ENCODE measurements at places on chromosomes 3 and 15.

DNA sequence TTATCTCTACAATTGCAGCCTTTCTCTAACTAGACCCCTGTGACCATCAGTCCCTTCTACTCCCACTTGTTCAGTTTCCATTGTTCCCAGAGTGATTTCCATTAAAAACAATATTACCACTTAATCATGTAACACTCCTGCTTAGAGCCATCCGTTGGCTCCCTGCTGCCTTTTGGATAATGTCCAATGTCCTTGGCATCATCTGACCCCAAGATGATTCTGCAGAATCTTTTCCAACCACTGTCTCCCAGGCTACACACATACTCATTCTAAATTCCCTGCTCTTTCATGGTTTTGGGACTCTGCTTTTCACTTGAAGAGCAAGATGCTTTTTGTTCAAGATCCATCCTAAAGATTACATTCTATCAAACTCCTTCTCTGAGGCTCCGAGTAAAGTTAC, 7.1 kb downstream of the KCNH8 start:
- no peaks in the 10 kb centered on the region for H3K36me3 ChIP-seq
- DNase-seq: peak; percentile 26
- H3K4me1 ChIP-seq: no peaks in the 10 kb centered on the region
- H3K27ac ChIP-seq: no peak overlapping the region
- no peak overlapping the region for H3K4me3 ChIP-seq

- no peak overlapping the region for H3K4me3 ChIP-seq
- H3K27me3 ChIP-seq: no peaks in the 10 kb centered on the region
- DNase-seq: no peak
- no peaks in the 10 kb centered on the region for H3K36me3 ChIP-seq
- peaks cover 11% of the 10 kb centered on the region for H3K4me1 ChIP-seq
- no peak overlapping the region for H3K27ac ChIP-seq
Observed at GRCh38 chr3:127077068-127077467, 94.2 kb downstream of the PLXNA1 start.

DNA sequence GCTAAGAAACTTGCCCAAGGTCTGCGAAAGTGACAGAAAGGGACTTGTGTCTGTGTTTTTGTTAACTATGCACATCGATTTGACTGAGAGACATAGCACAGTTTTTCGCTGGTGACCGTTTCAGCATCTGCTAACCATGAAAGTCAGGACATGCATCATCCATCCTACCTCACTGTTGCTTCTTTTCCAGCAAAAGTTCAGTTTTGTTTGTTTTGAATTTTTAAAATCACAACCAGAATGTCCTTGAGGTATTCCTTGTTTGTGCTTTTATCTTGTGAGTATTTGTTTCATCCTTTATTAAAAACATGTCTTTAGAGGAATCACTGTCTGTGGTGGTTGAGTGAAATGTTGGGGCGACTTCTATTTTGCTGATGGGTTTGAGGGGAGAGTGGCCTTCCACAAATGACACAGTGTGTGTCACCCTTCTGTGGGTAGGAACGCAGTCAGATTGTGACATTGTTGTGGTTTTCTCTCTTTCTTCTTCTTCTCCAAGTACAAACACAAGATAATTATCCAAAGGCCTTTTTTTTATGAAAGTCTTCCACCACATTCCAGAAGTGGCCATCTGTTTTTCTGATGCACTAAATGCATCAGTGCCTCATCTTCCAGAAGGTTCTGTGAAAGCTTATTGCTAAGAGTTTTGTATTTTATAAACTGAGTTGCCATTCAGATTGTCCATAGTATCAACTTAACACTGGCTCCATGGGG, 214.4 kb upstream of the NR2E3 start:
- no peak for DNase-seq
- H3K27me3 ChIP-seq: no peaks in the 10 kb centered on the region
- H3K4me3 ChIP-seq: no peak overlapping the region
- H3K4me1 ChIP-seq: peaks cover 20% of the 10 kb centered on the region
- H3K36me3 ChIP-seq: no peaks in the 10 kb centered on the region

DNA sequence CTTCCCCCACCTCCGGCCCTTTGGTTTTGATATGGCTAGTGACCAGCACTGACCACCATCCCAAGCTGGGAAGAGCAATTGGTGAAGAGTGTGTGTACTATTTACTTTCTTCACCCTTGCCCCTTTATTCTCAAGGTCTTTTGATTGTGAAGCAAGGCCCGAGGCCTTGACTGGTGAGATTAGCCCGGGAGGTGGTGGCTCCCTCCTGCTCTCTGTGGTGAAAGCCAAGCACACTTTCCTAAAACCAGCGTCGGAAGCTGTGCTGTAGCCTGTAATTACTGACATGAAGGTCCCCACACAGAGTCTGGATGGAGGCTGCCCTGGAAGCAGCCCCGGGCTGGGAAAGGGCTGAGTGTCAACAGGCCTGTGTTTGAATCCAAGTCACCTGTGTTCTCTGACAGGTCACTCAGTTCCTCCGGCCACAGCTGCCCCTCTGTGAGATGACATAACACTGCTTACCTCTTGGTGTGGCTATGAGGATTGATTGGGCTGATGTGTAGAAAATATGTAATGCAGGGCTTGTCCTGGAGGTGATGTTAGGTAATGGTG, 60.5 kb upstream of the PRR23C start:
- no peak for DNase-seq
- H3K27me3 ChIP-seq: no peaks in the 10 kb centered on the region
- H3K4me1 ChIP-seq: no peaks in the 10 kb centered on the region
- no peaks in the 10 kb centered on the region for H3K36me3 ChIP-seq
- no peak overlapping the region for H3K27ac ChIP-seq
- H3K4me3 ChIP-seq: no peak overlapping the region

DNA sequence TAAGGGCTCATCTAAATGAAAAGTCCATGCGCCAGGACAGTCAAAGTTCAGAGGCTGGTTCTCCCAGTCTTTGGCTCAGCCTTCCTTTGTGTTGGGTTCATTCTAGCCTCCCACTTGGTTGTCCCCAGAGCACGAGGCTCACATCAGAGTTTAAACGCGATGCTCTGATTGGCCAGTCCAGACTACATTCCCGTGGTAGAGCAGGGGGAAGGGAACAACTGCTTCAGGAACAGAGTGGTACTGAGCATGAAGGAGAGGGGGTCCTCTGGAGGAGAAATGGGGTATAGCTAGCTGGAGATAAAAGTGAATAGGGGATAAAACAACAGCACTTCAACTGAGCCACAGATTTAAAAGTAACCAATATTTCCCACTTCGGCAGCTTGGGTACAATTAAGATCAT, 32.2 kb downstream of the ANAPC13 start:
- no peak overlapping the region for H3K4me3 ChIP-seq
- no peaks in the 10 kb centered on the region for H3K36me3 ChIP-seq
- no peaks in the 10 kb centered on the region for H3K4me1 ChIP-seq
- no peaks in the 10 kb centered on the region for H3K27me3 ChIP-seq

DNA sequence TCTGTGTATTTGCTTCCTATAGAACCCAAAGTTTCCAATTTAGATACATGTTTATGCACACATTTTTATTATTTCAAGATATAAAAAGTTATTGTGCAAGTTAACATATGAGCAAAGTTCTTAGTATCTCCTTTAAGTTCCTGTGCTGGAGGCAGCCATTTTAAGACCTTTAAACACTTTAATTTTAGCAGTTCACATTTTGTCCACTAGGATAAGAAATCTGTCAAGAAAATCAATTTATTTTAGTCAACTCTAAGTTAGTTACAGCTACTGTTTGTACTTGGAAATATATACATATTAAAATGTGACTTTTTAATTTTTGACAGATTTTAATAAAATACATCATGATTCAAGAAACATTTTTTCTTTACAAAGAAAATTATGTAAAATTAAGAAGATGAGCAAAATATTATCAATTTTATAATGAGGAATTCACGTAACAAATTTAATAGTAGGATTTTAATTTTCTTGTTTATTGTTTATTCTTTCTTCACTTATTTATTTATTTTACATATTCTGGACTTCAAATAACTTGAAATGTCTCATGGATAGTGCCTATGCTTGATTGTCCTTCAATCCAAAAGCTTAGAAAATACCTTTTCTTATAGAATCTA, 402.6 kb upstream of the GBE1 start:
- no peak for DNase-seq
- H3K4me3 ChIP-seq: no peak overlapping the region
- no peak overlapping the region for H3K27ac ChIP-seq
- no peaks in the 10 kb centered on the region for H3K36me3 ChIP-seq
- no peaks in the 10 kb centered on the region for H3K27me3 ChIP-seq

GRCh38 chr15:68641376-68641775, 62.6 kb downstream of the CORO2B start:
- no peaks in the 10 kb centered on the region for H3K27me3 ChIP-seq
- no peak for DNase-seq
- H3K4me1 ChIP-seq: peaks cover 38% of the 10 kb centered on the region
- H3K36me3 ChIP-seq: peaks cover 15% of the 10 kb centered on the region

DNA sequence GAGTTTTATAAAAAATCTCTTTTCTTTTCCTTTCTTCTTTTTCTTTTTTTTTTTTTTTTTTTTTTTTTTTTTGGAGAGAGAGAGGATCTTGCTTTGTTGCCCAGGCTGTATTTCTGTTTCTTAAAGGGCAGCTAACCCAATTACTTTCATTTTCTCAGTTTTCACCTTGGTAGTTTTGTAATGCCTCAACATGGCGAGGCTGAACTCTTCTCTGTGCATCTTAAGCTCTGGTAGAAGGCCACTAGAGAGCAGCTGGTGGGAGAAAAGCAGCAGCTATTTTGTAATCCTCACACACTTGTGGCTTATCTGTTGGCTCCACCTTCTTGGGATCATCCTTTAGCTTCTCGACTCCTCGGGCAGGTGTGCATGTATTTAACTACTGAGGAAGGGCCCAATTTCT, 152.2 kb upstream of the MEIS2 start:
- H3K27me3 ChIP-seq: no peaks in the 10 kb centered on the region
- no peak for DNase-seq
- H3K4me1 ChIP-seq: no peaks in the 10 kb centered on the region
- H3K4me3 ChIP-seq: no peak overlapping the region
- no peaks in the 10 kb centered on the region for H3K36me3 ChIP-seq
- H3K27ac ChIP-seq: no peak overlapping the region

DNA sequence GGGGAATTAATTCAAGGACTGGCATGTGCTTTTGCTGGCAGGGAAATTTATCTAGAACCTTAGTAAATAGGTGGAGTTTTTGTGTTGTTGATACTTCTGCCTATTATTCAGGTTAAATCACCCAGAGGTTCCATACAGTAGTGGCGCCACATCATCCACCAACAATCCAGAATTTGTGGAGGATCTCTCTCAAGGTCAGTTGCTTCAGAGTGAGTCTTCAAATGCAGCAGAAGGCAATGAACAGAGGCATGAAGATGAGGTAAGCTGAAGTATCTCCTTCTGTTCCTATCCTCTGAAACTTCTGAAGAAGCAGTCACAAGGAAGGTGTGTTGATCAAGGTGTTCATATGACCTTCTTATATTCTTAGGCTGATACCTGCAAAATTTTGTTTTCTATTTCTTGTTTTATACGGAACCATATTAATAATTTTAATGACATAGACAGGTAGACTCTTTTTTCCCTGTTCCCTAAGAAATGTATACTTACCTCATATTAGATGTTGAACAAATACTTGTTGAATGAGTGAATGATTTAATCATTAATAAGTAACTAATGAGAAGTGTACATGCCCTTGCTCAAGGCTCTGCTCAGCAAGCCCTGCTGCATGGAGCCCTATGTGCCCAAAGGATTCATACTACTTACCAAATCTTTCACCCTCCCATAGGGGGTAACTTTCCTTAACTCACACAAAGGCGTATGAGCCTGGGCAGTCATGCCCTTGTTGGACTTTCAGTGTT, 43.6 kb downstream of the HMG20A start:
- no peak overlapping the region for H3K27ac ChIP-seq
- no peak for DNase-seq
- H3K27me3 ChIP-seq: no peaks in the 10 kb centered on the region
- no peak overlapping the region for H3K4me3 ChIP-seq
- no peaks in the 10 kb centered on the region for H3K4me1 ChIP-seq

- peak; percentile 57 for DNase-seq
- H3K27me3 ChIP-seq: no peaks in the 10 kb centered on the region
- H3K4me1 ChIP-seq: peaks cover 26% of the 10 kb centered on the region
- no peaks in the 10 kb centered on the region for H3K36me3 ChIP-seq
Observed at GRCh38 chr15:78810362-78811123, 721 bp downstream of the ADAMTS7 start.

- no peaks in the 10 kb centered on the region for H3K27me3 ChIP-seq
- DNase-seq: no peak
- no peak overlapping the region for H3K27ac ChIP-seq
- no peaks in the 10 kb centered on the region for H3K4me1 ChIP-seq
Observed at GRCh38 chr3:67228136-67228535, 230.0 kb downstream of the KBTBD8 start.

- peaks cover 24% of the 10 kb centered on the region for H3K36me3 ChIP-seq
- DNase-seq: no peak
- no peak overlapping the region for H3K4me3 ChIP-seq
- no peaks in the 10 kb centered on the region for H3K27me3 ChIP-seq
Observed at GRCh38 chr15:68699881-68700454, 120.7 kb downstream of the ANP32A start.

DNA sequence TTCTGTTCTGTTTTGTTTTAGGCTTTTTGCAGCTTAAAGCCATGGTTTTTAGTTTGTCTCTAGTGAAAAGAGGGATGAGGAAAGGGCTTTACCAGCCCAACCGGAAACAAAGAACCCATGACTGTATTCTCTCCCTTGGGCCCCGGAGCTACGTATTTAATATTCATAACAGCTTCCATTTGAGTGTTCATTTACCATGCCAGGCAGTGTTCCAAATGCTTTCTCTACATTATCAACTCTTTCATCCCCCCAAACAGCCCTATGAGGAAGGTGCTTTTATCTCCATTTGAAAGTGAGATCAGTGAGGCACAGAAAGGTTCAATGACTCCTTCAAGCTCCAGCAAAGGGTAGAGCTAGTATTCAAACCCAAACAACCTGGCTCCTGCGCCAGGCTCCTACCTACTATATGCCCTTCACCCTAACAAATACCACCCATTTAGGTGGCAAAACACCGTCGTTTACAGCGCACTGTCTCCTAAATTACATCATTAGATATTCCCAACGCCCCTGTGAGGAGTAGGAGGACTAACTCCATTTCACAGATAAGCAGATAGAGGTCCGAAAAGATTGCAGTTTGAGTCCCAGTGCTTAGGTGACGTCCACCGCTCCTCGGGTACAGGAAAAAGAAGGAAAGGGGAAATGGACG, 27.9 kb downstream of the GTPBP8 start:
- H3K27ac ChIP-seq: peak overlapping the region; percentile 98
- H3K27me3 ChIP-seq: no peaks in the 10 kb centered on the region
- peak overlapping the region; percentile 96 for H3K4me3 ChIP-seq
- DNase-seq: peak; percentile 3
- peaks cover 3% of the 10 kb centered on the region for H3K4me1 ChIP-seq
- no peaks in the 10 kb centered on the region for H3K36me3 ChIP-seq

DNA sequence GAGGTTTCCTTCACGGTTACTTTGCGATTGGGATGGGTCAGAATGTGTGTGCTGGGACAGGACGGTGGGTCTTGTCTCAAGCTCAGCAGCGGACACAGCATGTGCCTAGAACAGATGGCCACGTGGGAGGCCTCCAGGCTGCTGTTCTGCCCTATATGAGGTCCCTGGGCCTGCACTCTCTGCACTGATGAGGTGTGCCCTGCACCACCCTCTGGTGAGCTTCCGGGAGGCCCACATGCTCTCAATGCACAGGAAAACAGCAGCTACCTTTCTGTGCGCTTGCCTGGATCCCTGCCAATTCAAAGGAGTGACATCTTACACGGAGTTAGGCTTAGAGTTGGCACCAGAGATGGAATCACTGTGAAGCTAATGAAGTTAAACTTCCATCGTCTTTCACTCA, 59.8 kb downstream of the BOC start:
- no peaks in the 10 kb centered on the region for H3K27me3 ChIP-seq
- H3K36me3 ChIP-seq: peaks cover 60% of the 10 kb centered on the region
- no peak for DNase-seq
